Choroid plexus epithelial cell (primary cell): ENCODE measurements at places on chromosomes 5 and 9.

- no peak for DNase-seq
Measured at GRCh38 chr5:158537366-158537765, 562.4 kb downstream of the EBF1 start.

DNA sequence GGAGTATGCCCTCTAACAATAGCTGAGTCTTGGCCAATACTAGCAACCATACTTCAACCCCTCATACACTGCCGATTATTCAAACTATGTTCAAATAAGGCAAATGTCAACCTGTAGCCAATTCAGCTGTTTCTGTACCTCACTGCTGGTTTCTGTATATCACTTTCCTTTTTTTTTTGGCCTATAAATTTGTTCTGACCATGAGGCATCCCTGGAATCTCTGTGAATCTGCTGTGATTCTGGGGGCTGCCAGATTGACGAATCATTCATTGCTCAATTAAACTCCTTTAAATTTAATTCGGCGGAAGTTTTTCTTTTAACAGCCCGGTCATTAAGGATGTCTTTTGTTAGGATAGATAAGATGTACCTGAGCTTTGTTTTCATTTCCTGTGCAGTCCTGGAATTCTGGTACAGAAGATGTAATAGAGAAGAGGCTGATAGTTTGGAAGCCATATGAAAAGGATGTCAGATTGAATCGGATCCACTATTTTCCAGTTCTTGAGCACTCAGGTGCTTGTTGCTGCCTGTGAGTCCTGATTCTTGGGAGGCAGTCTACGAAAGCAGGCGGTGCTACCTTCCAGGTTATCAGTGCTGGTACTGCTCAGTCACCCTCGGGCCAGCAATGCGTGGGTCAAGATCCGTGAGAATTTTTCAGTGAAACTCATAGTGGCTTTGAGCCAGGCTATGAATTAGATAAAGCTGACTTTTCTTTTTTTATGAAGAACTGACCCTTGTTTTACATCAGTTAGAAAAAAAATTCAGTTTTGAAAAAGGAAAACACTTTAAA, 106.2 kb upstream of the TUT7 start:
- DNase-seq = peak; percentile 28

- DNase-seq = no peak
Measured at GRCh38 chr5:91027405-91028139, 355.5 kb downstream of the ARRDC3 start.

DNA sequence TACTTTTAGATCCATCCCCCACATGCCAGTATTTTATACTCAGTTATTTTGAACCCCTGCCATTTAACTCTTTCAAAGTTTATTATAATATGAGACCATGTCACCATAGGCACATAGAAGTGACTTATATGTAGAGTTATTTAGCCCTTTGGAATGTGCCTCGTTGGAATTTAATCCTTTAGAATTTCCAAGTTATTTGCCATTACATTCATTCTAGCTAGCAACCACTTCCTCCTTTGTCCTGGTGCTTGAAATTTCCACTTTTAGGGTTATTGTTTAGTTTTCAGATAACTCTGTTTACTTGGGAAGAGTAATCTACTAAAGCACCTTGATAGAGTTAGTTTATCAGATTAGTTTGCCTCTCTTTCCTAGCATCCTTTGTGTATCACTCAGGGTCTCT, 82.8 kb upstream of the TLE1 start:
- DNase-seq = peak; percentile 26

DNA sequence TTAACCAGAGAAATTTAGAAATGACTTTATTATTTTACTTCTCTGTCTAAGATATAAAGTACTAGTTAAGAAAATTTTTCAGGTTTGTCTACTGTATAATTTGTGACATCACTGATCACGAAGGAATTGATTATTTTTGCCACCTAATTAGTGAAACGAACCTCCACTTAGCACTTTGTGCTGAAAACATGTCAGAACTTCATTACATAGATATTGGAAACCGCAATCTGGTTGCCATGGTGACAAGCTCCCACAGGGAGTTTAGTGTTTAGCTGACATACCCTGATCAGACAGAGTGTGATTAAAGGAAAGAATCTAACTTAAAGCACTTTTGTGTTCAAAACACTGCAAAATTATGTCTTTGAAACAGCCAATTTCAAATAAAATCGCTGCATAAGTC, 668.4 kb upstream of the CCNG1 start:
- no peak for DNase-seq

DNA sequence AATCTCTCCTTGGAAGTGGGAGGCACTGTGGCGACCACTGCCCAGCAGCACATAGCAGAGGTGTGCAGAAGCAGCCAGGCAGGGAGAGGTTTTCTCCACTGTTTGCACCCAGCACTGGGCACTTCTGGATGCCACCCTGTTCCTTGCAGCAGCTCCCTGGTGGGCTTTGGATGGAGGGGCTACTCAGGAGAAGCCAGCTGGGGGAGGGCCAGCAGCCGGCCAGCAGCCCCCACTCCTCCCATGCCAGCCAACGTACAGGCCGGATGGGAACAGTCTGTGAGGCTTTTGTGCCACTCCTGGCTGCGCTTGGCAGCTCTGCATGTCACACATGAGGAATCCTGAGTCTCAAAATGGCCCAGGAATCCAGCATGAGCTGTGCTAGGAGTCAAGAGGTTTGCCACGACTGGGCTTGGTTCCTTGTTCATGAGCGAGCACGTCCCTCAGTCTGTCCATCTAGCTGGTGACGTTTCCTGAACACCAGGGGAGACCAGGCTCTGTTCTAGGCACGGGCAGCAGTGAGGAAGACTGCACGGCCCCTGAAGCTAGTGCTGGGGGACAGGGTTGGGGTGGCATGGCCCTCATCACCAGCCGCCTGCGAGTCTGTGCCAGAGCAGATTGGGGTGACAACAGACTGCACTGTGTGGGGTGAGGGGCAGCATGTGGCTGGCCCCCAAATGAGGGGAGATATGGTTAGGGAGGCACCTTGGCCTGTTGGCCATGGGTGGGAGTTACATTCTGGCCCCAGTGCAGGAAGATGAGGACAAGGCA, 10.1 kb downstream of the PHF2 start:
- DNase-seq = no peak

DNA sequence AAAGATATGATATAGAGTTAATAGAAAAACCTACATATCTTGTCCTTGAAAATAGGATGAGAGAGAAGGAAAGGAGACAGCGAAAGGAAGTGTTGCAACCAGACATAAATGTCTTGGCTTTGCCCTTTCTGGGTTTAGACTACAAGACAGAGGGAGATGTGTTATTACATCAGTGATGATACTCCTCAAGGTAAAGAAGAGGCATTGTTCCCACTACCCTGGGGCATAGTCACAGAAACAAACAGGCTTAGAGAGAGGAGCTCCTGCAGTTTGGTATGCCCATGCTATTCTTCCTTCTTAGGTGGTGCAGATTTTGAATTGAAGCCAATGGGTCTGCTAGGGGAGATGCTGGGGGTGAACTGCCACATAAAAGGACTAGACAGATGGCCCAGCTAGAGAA, 166.8 kb upstream of the RFX3 start:
- no peak for DNase-seq

- peak; percentile 90 for DNase-seq
Measured at GRCh38 chr5:140725799-140726471, 25.7 kb downstream of the ZMAT2 start.

- no peak for DNase-seq
Measured at GRCh38 chr5:6543346-6543730, 89.5 kb downstream of the NSUN2 start.

DNA sequence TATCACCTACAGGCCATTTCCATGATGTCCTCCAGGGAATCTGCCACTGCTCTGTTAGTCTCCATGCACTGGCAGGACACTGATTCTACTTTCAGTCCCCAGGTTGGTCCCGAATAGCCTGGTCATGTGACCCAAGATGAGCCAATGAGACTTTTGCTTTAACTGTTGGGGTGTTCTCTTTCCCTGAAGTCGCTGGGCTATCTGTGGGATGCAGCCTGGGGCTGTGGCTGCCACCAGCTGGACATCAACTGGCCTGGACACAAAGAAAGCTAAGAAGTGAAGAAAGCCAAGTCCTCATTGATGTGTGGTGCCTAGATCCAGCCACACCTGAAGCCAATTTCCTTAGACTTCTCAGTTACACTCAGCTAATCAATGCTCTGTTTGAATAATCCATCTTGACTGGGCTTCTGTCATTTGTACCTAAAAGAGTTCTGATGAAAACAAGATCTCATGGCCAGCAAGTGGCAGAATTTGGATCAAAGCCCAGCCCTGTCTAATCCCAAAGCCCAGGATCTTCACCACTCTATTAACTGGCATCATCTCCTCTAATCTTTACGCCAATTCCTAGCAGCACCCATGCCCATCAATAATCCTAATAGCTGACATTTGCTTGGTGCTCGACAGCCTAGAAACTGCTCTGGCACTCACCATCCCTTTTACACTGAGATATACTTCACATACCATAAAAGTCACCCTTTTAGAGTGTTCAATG, 37.0 kb downstream of the SH3PXD2B start:
- DNase-seq = no peak

- DNase-seq = peak; percentile 14
Measured at GRCh38 chr9:27888661-27889295, 315.5 kb upstream of the C9orf72 start.

DNA sequence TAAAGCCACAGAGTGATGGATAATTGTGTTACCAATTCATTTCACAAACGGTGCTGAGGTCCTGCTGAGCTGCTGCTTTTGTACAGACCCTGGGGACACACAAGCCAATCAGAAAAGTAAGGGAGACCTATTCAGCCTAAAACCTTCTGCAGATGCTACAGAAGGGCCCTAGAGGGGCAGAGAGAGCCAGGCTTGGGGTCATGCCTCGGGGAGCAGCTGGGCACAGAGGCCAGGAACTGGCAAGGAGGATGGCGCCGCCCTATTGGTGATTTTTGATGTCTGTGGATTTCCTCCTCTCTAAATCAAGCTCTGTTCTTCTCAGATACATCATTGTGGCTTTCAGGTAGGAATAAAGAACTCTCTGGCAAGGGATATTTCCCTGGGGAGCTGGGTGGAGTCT, 181.9 kb downstream of the ZNF462 start:
- no peak for DNase-seq

GRCh38 chr5:160903551-160903950, 51.5 kb upstream of the ATP10B start:
- DNase-seq = no peak

DNA sequence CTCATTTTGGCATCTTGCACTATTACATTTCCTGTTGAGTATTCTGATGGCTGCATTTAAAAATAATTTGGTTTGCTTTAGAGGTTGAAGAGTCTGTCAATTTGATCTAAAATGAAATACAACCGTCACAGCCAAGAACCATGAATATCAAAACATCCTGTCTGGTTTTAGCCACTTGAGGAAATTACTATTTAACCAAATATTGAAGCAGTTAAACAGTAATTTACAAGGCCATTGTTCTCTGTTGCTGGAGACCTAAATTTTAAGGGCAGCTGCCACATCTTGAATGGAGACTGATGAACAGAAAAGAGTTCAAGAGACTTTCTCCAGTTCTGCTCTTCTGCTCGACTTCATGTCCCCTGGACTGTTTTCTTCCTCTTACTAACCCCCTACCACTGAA, 549.4 kb downstream of the LRRC70 start:
- DNase-seq = no peak

DNA sequence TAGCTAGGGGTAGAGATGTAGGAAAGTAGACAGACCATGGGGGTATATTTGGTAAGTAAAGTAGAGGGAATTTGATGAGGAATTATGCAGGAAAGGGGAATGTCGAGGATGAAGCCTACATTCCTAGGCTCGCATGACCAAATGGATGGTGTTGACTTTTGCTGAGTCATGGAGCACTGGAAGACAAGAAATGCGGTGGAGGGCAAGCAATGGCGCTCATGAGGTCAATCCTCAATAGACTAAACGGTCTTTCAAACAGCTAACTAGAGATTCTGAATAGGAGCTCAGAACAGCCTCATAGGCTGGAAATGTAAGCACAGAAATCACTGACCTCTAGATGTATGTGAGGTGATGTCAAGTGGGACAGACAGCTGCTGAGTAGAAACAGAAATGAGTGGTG, 50.7 kb upstream of the FST start:
- DNase-seq = no peak

- no peak for DNase-seq
Measured at GRCh38 chr9:78713614-78714405, 416.9 kb downstream of the PSAT1 start.

DNA sequence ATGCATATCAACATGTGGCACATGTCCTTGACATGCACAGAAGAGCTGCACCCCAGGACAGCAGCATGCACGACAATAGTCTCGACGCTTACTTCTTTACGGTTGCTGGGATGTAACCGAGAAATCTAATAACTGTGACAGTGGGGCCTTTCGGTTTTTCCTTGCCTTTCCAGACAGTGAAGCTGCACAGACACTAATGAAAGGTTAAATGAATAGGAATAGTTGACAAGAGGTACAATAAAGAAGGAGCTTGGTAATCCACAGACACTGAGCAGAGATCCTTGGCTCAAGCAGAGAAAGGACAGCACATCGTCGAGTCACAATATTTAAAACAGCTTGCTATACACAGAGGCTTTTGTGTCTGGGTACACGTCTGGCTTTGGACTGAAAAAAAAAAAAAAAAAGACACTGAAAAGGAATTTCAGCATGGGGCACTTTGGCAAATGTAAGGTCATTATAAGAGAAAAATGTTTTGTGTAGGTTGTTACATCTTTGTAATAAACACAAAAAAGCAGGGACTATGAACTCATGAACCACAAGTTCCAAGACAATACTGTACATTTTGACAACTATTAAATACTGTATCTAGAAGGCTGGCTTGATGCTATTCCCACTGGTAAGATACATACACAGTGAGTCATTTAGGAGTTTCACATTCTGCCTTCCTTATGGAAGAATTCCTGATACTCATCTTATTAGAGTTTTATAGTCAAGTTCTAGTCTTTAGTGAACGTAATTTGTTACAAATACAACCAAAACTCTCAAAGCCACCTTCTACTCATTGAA, 5.6 kb downstream of the BNC2 start:
- DNase-seq = peak; percentile 44

GRCh38 chr5:88930335-88930734, 47.4 kb upstream of the MEF2C start:
- DNase-seq = no peak

DNA sequence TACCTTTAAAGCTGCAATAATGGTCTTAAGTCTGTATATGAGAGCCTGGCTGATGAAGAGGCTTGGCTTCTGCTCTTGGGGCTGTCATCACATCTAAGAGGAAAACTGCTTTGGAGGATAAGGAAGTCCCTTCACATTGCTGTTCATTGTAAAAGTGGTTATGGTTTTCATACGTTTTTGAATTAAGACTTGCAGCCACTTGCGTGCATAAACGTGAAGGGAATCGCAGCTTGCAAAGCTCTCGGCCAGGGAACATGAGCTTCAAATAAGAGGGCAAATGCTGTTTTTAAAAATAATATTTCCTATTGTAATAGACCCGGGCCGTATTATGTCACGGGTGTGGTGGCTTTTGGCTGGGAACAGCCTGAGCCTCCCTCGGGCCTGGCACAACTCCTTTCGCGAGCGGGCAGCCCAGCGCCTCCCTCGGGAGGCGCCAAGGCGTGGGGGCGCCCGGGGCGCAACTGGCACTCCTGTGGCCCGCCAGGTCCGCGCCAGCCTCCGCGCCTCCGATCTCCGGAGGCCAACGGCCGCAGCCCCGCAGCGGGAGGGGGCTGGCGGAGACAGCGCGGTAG, 538 bp upstream of the ARHGEF28 start:
- peak; percentile 48 for DNase-seq
